ENCODE measurements at places on chromosomes 7 and 10.

DNA sequence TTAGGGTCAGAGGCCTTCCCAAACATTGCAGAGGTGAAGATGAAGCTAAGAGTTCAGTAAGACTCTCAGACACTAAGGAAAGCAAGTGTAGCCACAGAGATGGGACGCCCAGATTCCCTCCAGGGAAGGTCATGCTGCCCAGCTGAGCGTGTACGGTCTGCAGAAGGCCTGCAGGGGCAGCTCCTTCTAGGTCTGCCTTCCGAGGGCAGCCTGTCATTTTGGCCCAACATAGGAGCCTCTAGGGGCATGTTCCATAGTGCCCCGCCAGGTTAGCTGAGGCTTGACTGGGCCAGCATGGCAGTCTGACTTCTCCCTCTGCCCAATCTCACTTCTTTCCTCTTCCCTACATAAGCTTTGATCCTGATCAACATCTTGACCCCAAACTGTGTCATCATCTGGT is 130.7 kb downstream of the PIP4K2A start:
- no peak for DNase-seq

DNA sequence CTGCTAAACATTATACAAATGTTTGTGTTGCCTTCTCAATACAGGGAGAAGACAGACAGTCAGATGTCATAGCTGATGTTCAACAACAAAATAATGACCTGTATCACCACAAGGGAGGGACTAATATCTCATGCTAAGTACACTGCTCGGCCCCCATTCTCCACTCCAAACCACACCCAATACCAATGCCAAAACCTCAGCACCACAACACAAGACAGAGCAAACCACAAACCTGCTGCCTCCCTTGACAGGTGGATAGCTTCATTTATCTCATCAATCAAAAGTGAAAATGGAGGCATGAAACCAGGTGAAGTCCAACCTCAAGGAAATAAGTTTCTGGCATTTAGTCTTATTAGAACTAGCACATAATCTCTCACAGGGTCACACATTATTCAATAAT is 109.5 kb downstream of the PARD3 start:
- no peak for DNase-seq

DNA sequence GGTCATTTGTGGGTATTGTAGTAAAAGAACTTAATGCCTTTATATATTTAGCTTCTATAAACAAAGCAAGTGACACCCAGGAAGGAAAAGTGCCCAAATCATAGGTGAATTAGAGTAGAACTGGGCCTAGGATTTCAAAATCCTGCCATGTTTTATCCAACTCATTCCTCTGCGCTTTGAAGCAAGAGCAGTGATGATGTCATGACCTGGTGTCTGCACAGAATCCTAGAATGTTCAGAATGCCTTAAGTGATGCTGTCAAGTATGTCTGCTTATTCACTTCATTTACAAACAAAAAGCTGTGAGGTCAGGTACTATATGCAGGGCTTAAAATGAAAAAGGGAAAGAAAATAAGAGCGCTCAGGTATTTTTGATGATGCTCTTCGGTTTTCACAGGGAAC is 737.2 kb upstream of the ANKRD30A start:
- DNase-seq, result no peak

DNA sequence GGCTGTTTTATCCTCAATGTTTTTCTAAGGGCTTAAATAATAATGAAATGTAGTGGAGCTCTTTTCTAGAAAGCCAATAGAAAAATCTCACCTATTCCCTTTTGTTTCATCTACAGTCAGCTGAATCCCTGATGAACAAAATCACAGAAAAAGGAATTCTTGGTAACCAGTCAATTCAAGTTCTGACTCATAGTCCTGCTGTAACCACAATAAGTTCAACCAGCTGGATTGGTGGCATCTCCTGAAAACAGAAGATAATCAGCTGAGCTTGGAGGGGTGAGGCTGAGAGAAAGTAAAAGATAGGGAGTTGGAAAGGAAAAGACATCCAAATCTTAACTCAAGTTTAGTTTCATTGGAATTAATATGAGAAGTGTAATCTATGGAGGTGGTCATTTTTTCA is 772.1 kb downstream of the CCSER2 start:
- DNase-seq, result no peak

- peak; percentile 31 for DNase-seq
Observed at GRCh38 chr10:2111965-2112364, 374.6 kb upstream of the ADARB2 start.

GRCh38 chr10:92990615-92991014 is 70.0 kb upstream of the CYP26C1 start:
- DNase-seq, result no peak

GRCh38 chr7:148581624-148582023 is 8.9 kb upstream of the C7orf33 start:
- no peak for DNase-seq

GRCh38 chr10:50625649-50626132 is 1.9 kb upstream of the SGMS1 start:
- DNase-seq, result no peak

DNA sequence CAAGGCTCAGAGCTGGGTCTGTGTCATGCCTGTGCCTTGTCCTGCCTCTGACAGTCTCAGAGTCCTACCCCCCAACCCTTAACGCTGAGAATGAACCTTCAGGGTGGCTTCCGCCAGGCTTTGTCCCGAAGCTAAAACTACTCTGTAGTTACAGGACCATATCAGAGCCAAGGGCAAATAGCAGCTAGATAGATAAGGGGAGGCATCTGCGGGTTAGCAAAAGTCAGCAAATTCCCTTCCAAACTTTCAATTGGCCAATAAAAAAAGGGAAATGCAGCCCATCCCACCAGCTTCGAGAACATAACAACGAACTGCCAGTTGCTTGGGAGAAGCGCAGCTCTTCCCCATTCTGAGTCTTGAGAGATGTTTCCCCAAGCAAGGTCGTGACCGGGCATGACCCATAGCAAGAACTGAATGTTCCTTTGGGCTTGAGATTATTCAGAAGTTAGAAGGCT is 17.7 kb downstream of the CCL24 start:
- no peak for DNase-seq

- peak; percentile 33 for DNase-seq
Observed at GRCh38 chr7:157875230-157876179, 538.7 kb downstream of the DNAJB6 start.

DNA sequence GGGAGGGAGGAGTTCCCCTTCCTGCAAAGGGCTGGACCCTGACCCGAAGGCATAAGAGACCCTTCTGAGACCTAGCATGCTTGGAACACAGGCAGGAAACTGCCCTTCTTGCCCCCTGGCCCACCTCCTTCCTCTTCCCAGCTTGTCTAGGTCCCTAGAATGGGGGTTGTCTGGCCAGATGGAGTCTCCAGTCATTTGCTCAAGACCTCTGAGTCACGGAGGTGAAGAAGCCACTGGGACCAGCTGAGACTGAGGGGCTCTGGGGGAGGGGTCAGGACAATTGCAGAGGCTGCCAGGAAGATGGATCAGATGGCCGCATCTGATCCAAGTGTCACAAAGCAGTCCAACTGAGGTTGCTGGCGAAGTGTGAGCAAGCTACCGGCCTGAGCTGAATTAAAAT is 46.2 kb downstream of the COL13A1 start:
- no peak for DNase-seq

DNA sequence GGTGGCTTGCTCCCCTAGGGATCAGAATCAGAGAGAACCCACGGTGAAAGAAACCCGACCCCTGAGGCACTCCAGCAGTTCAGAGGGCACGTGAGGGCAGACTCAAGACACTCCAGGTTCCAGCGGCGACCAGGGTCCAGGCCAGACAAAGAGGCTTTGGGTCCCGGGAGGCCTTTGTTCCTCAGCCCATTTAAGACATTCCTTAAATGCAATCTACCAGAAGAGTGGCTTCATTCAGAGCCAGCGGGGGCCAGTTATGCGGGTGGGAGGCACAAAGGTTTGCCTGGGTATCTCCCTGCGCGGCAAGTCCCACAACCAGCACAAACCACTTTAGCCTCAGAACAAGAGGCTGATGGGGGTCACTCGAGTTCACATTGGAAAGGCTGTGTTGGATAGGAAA is 53.6 kb downstream of the AFAP1L2 start:
- no peak for DNase-seq
